ENCODE measurements at places on chromosomes 1 and 21.

GRCh38 chr21:15057285-15057684 lies 7.5 kb downstream of the NRIP1 start:
- DNase-seq = no peak

GRCh38 chr1:183730886-183731573 lies 73.9 kb upstream of the RGL1 start:
- DNase-seq = no peak

DNA sequence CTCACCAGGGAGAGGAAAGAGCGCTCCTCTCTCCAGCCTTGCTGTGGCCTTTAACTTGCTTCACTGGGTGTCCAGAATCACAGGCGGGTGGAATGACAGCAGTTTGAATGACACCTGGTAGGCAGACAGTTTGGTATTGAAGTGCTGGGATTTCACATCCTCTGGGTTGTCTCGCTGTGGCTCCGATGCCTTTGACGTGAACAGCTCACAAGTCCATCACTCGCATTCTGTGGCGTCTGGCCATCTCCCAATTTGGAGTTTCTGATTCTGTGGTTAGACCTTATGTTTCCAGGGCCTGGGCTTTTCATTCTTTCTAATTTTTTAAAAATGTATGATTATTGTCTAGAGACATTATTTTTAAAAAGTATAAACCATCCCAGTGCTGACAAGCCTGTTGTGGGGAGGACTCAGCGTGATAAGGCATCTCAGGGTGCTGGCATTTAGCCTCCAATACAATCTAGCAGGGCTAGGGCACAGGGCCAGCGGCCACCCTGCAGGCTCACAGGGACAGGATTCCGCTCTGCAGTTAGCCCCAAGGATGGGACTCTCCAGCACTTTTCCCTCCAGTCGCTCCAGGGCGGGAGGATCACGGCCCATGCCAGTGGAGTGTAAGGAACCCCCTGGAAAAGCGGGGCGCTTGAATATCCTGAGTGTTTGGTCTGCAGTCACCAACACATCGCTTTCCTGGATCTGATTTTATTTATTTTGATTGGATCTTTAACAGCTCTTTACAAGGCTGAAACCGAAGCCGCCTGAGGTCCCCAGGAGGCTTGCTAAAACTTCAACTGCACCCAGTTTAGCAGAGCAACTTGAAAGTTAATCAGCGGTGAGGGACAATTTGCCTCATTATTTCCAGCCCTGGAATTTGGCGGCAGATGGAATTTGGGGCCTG lies 178.3 kb downstream of the TRABD2B start:
- DNase-seq = no peak

DNA sequence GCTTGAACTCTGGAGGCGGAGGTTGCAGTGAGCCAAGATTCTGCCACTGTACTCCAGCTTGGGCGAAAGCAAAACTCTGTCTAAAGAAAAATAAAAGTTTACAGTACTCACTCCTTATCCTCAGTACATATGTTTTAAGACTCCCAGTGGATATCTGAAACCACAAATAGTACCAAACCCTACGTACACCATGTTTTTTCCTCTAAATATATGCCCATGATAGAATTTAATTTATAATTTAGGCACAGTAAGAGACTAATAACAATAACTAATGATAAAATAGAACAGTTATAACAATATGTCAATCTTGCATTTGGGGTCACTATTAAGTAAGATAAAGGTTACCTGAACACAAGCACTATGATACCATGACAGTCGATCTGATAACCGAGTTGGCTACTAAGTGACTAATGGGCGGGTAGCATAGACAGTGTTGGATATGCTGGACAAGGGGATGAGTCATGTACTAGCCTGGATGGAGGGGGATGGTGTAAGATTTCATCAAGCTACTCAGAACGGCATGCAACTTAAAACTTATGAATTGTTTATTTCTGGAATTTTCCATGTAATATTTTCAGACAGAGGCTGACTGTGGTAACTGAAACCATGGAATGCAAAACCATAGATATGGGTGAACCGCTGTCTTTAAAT lies 43.7 kb downstream of the ST7L start:
- DNase-seq = no peak

DNA sequence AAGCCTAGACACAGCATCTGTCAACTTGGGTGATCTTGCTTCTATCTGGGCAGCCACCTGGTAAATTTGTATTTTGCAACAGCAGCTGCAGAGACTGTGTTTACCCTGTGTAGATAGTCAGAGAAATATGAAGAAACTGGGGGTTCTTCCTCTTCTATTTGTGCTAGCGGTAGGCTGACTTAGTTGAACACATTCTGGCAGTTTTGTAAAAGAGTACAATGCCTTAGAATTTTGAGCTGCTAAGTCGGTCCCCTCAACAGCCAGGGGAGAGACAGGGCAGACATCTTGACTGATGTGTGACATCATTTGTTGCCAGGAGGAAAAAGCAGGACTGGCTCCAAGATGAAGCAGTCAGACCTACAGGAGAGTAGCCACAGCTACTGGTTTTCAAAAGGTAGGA lies 53.7 kb downstream of the KCNJ6 start:
- DNase-seq = peak; percentile 22

DNA sequence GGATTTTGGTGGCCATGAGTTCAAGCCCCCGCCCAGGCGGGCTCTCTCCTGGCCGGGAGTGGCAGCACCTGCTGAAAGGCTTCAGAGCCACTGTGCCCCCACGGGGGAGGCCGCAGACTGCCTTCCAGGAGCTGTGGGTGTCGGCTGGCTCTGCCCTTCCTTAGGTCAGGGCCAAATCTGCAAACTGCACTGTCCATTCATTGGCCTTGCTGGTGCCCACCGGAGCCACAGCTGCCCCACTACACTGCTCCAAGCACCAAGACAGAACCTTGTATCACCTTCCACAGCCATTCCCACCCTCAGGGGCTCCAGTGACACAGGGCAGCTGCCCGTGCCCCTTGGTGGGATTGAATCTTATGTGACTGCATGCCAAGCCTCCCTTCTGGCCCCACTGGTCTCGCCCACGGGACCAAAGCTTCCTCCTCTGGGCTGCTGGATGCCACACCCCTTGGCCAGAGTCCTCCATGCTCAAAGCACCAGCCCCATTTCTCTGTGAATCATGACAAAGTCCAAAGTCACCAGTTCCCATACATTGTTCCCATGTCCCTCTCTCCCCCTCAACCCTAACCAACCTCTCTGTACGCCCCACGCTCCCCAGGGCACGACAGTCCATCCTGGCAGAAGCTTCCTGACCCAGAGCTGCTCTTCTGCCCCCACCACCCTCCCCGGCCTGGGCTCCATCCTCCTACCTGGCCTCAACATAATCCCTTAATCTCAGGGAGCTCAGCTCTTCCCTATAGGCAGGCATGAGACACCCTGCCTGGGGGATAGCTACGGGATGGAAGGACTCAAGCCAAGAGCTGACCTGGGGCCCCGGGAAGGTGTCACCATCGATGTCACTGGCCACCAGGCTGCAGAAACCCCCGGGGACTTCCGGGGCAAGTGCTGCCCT lies 20.9 kb upstream of the GPR153 start:
- DNase-seq = no peak

DNA sequence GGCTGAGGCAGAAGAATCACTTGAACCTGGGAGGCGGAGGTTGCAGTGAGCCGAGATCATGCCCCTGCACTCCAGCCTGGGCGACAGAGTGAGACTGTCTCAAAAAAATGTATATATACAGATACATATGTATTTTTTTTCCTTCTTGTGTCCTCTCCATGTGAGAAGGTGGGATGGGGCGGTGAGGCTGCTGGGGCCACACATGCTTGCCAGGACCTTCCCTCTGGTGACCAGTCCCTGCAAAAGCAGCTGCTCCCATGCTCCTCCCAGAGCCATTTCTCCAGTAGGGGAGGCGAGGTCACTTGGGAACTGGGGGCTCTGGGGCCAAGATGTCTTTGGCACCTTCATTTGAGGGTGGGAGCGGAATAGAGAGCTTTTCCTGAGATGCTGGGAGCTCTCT lies 74.9 kb downstream of the PIK3CD start:
- no peak for DNase-seq

GRCh38 chr1:21921100-21921875 lies 15.8 kb downstream of the HSPG2 start:
- DNase-seq = no peak

- no peak for DNase-seq
These were observed 315.5 kb downstream of the TGFB2 start for GRCh38 chr1:218660678-218661053.

- DNase-seq = no peak
These were observed 18.4 kb downstream of the CTXND2 start for GRCh38 chr1:150905301-150905700.

DNA sequence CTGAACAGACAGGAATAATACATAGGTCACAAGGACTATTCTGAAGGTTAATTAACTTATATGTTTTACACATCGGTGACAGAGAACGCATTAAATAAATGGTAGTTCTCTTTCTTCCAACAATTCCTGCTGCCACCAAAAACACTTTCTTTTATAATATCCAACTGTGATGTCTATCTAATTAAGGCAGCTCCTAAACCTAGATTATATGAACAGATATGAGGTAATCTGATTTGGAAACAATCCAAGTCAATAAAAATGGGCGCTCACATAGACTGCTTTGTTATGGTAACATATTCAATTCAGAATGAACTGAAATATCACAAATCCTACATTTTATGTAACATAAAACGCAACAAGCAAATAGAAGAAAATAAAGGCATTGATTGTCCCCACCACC lies 16.0 kb downstream of the CYYR1 start:
- DNase-seq = no peak

DNA sequence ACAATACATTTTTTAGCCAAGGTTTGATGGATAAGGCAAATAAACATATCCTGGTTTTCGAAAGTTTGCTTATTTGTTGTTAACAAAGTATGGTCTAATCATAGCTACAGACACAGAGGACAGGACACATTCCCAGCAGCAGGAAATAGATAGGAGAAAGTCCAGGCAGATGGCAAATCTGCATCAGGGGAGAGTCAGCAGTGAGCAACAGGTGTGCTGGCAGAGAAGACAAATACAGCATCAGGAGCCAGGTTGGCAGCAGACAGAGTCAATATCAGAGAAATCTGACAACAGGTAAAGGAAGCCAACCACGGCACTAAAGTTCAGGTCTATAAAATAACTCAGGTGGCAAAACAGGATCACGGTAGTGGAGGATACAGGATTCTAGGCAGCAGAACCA lies 210.7 kb upstream of the PTBP2 start:
- no peak for DNase-seq

DNA sequence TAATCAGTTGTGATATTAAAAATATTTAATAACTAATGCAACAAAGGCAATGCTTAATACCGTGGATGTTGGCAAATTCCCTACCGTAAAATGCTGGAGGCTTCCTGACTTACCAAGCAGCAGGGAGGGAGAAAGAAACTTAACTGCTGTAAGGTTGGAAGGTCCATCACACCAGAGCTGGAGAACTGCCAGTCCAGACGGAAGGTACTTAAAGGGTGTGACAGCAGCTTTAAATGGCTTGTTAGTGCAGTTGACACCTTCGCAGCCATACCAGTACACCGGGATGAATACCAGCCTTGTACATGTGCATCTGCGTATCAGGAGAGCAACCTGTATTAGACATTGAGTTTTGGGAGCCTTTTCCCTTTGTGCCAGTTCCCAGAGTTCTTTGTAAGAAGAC lies 269.5 kb upstream of the NCAM2 start:
- DNase-seq = no peak

- no peak for DNase-seq
These were observed 1.2 kb downstream of the TAL1 start for GRCh38 chr1:47230692-47231300.

GRCh38 chr1:89068291-89068690 lies 3.3 kb upstream of the GBP1 start:
- no peak for DNase-seq

DNA sequence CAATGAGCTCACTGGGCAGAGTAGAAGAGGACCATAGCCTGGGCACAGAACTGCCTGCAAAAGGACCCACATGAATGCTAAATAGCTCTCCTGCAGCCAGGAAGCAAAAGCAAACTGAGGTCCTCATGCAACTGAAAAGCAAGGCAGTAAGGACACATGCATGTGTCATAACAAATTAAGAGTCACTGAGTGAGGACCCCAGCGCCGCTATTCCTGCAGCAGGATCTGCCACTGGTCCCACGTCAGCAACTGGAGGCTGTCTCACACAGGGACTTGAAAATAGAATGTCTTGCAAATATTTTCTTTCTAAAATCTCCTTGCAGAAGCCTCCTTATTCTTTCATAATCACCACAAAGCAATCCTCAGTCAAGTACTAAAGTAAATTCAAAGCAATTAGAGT lies 559.6 kb upstream of the DAB1 start:
- DNase-seq = no peak

- DNase-seq = peak; percentile 24
These were observed 5.7 kb upstream of the TPRG1L start for GRCh38 chr1:3618881-3619671.

DNA sequence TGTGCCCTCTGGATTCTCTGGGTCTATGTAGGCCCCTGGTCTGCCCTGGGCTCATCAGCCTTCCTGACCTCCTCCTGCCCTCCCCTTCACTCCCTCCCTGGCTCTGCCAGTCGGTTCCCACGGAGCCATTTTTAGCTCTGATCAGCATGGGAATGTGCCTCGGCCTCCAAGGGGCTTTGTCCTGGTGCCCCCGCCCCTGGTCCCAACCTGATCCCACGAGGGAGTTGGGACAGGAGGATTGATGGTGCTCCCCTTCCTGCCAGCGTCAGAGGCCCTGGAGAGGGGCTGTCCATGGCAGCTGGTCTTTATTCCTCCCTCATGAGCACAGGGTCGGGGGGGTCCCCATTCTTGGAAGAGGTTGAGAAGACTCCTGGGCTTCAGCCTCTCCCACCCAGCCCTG lies 24.9 kb downstream of the ETNK2 start:
- no peak for DNase-seq

GRCh38 chr1:26959722-26960624 lies at the start of gene KDF1:
KDF1 (minus strand) TSS chr1:26960468; CDS start chr1:26952380, 8,088 bp downstream.
- no peak for DNase-seq

DNA sequence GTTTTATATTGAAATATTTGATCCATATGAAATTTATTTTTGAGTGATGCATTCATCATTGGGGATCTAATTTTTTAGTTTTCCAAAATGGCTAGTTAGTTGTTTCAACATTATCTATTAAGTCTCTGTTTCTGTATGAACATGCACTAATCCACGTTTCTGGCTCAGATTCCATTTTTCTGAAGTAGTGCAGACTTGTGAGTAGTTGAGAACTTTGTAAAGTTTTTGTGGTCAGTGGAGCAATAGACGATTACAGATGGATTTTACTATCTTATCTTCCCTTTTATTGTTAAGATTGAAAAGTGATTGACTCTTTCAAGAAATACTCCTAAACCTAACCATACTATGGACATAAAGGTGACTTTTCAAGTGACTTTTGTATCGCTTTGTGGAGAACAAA lies 16.7 kb downstream of the SOAT1 start:
- no peak for DNase-seq

DNA sequence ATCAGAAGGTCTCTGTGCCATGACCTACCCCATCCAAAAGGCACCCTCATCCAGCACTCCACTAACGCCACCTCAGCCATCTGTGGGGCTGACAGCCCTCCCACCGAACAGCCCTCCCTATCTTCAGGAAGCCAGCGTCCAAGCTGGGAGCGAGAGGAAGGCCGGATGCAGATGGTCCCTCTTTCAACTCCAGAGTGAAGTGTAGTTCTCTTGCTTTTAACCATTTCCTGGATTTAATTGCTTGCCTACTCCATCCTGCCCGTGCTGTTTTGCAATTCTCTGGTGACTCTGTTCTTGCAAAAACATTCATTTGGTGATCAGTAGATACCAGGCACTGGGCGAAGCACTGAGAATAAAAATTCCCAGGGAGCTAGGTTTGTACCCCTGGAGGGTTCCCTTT lies 8.2 kb upstream of the DYRK1A start:
- DNase-seq = no peak

Measured in SIG-M5 (cell line).